ENCODE measurements at places on chromosomes 12 and 14.

DNA sequence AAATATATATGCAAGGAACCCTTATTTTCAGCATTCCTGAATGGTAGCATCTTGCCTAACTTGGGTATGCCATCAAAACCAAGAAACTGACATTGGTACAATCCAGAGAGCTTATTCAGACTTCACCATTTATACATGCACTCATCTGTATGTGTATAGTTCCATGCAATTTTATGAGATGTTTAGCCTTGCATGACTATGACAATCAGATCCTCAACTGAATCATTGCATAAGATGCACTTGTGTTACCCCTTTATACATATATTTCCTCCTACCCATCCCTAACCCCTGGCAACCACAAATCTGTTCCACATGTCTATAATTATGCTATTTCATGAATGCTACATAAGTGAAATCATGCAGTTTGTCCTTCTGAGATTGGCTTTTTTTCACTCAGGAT, 37.0 kb upstream of the PPFIBP1 start:
- no peak for DNase-seq

- no peak for DNase-seq
Observed at GRCh38 chr12:113416091-113416754, 6.0 kb upstream of the SDSL start.

GRCh38 chr12:22609501-22609900, 15.5 kb upstream of the ETNK1 start:
- no peak for DNase-seq

GRCh38 chr12:49540229-49541139, 1.7 kb downstream of the KCNH3 start:
- no peak for DNase-seq

DNA sequence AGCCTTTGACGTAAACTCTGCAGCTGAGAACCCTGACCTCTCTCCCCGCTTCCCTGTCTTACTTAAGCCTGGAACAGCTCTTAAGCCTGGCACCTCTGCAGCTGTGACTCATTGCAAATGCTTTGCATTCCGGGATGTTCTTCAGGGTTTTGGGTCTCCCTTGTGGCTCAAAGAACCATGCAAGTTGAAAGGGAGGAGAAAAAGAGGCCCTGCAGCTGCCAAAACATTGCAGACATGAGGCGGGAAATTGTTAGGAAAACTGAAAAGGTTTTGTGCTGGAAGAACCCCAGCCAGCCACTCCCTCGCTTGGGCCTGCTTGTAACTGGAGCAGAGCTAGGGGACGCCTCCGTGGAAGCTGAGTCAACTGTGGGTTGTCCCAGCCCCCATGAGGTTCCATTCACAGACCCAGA, 60.2 kb upstream of the FERMT2 start:
- peak; percentile 99 for DNase-seq

- DNase-seq, result no peak
Observed at GRCh38 chr12:65460063-65460462, 181.6 kb downstream of the MSRB3 start.

DNA sequence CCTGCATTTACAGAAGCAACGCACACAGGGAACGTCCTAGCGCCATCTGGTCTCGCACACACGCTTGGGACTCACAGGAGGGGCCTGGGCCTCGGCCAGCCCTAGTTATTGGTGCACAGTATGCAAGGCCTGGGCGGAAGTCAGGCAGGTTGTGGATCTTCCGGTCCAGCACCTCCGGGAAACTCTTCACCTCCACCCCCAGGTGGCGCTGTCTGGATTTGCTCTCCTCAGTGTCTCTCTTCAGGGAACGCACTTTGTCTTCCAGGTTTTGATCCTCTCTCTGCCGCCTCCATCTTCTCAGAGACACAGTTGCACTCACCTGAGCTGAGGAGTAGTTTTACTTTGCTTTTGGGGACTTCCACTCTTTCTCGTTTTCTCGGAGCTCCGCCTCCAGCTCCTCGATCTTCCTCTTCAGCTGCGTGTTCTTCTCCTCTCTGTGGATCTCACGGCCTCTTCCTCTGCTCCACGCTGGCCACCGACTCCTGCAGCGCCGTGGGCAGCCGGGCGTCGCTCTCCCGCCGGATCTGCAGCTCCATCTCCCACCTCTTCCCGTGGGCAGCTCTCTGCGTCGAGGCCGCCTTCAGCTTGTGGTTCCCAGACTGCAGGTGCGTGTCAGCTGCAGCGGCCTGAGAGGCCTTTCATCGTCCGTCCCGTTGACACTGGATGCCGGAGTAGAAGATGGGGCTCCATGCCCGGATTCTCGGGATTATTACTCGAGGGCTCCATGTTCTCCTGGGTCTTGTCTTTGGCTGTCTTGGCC, 933.8 kb downstream of the TMEM121 start:
- DNase-seq, result no peak

- no peak for DNase-seq
Observed at GRCh38 chr12:66159123-66159522, 10.7 kb downstream of the TMBIM4 start.

GRCh38 chr14:99522457-99522891, 41.3 kb downstream of the CCNK start:
- DNase-seq, result peak; percentile 49

DNA sequence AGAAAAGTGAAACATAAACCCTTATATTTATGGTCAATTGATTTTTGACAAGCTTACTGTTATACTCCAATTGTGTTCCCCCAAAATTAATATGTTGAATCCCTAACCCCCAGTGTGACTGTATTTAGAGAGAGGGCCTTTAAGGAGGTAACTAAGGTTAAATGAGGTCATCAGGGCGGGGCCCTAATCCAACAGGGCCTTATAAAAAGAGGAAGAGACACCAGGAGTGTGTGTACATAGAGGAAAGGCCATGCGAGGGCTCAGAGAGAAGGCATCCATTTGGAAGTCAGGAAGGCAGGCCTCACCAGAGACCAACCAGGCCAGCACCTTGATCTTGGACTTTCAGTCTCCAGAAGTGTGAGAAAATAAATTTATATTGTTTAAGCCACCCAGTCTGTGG, 6.5 kb upstream of the VTI1B start:
- DNase-seq, result no peak

DNA sequence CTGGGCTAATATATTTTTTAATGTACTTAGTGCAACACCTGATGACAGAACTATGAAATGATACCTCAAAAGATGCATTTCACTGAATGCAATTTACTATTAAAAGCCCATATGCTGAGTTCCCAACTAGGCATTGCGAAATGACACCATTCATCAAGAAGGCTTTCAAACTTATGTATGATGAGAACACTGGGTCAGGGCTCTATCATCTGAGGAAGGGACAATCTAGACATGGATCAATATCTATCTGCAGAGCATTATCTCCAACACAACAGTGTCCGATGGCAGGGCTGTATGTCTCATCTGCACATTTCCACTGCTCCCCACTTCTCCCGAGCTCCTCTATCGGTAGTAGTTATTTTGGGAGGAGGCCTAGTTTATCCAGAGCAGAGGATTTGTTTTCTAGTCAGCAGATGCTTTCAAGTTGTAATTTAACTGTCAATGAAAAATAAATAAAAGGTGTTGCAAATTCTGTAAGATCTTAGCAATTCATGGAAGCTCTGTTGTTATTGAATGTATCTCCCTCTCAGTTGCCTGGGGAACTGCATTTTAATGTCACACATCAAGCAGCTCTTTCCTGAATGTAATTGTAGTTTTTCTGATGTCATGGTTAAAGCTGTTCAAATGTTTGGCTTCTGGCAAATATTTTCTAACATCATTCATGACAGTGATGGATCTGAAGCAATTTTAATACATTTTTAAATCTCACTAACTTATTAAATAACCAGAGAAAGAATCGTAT, 7.4 kb upstream of the GCH1 start:
- DNase-seq, result no peak

DNA sequence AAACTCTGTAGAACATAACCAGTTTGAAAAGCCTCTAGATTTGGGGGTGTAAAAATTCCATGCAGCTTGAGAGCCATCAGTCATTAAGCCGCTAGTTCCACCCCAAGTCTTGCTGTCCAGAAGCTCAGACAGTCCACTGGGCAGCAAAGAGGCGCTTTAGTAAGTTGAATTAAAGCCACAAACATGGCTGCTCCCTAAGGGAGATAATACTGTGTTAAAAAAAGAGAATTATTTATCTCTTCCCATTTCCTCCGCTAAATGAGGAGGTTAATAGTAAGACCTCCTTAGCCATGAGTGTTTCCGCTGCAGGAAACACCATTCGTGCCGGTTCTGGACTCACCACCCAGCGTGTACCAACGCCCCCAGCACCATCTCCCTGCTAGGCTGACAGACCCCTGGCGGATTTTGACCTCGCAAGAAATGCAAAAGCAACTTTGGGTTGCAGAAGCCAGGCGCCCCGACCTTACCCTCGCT, 536 bp downstream of the TM7SF3 start:
- DNase-seq, result peak; percentile 51

DNA sequence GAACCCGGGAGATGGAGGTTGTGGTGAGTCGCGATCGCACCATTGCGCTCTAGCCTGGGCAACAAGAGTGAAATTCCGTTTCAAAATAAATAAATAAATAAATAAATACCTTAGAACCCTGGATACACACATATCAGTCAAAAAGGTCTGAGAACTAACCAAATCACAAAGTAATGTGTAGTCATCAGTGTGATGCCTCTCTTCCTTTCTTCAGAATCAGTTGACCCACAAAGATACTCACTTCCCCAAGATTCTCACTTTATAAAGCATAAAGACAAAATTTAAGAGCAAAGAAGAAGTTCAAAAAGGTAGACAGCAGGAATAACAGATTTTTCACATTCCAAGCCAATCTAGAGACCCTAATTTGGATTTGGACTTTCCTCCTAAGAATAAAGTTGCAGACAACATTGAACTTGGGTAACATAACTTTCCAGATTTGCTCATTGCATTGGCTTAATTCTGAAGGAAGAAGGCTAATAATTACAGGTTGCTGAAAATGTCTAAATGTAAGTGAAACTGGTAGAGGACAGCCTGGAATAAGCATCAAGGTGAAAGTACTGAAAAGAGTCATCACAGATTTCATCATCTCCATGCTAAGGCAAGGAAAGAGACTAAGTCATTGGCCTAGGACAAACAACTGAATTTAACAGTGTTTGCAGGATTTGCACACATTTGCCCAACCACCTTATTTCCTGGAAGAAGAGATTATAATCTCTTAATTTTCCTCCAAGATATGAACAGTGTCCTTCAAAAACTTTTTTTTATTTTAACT, 17.4 kb downstream of the TMED10 start:
- no peak for DNase-seq

DNA sequence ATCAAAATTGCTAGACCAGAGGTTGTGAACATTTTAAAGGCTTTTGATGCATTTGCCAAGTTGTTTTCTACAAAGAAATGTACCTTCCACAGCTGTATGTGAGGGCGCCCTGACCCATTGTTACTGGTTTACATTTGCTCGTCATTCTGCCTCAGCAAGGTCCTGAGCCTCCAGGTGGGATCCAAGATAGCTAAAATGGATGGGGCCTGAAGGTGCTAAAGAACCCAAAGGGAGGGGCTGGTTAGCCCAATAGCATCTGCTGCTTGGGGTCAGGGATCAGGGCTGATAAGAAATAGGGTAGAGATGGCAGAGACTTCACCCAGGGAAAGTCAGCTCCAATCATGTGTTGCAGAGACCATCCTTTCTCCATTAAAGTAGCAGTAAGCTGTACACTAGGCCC, 43.1 kb downstream of the GALNT16 start:
- no peak for DNase-seq

DNA sequence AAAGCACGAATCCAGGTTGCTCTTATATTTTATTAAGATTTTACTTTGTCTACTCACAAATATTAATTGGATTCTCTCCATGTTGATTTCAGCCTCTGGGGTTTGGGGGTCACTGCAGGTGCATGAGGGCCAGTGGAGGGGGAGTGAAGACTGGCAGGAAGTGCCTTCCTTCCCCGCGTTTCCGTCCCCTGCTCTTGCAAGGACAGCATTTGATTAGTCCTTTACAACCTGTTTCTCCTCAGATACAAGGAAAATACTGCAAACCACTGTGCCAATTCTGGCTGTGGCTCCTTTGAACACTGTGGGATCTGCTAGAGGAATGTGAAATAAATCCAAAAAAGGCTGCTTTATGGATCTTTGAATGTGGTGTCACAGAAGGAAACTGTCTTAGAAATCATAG, 291.8 kb downstream of the ETNK1 start:
- DNase-seq, result no peak

- no peak for DNase-seq
Observed at GRCh38 chr12:122979908-122980182, 636 bp upstream of the ARL6IP4 start.

DNA sequence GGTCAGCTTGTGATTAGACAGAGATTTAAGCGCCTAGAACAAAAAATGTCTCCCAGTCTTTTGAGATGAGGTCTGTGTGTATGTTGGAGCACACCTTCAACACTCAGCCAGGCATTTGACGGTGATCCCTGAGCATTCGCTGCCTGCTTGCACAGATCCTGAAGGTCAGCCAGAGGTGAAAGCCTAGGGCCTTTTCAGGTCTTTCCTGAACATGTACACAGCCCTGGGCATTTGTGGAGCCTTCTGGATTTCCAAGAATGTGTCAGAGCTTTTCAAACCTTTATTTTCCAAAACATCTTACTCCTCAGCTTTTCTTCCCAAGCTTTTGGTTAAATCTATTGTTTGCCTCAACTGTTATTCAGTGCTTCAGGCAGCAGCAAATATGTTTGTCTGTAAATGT, 59.1 kb upstream of the AMN start:
- DNase-seq, result no peak

GRCh38 chr12:109578330-109578927, 4.8 kb downstream of the MVK start:
- no peak for DNase-seq

DNA sequence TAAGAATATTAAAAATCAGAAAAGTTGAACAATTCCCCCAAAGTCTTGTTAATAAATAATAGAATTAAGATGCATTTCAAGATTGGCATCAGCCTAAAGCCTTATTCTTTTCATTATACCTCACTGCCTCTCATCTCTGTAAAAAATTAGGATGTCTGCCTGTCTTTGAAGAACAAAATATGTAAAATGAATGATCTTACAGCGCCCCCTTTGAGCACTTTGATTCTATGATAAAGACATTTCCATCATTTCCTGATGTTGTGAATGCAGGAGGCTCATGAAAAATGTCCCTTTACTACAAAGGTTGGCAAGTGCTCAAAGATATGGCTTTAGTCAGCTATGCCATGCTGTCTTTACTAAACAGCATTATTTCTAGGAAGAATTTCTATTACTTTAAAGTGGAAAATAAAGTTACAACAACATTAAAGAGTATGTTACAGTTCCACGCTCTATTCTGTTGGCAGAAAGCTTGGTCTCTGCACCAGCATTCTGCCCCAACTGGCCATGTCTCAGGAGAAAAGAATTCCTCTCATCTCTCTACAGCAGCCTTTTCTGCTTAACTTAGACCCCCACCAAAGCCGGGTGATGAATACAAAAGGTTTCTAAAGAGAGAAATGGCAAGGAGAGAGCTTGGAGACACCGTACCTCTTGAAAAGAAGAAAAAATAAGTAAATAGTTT, 95.1 kb downstream of the LLPH start:
- peak; percentile 77 for DNase-seq

- no peak for DNase-seq
Observed at GRCh38 chr12:123034022-123034541, 53.6 kb downstream of the ARL6IP4 start.

GRCh38 chr14:83988275-83988674, 1541.7 kb upstream of the FLRT2 start:
- peak; percentile 7 for DNase-seq

GRCh38 chr14:49970474-49971147, 77.7 kb downstream of the ARF6 start:
- peak; percentile 95 for DNase-seq

All from fibroblast of the aortic adventitia (primary cell).